Stimulated activated CD8-positive, alpha-beta memory T cell treated with anti-CD3 and anti-CD28 coated beads, Interleukin-15, amount 100 ng/mL, for 4 hours (primary cell): ENCODE measurements at places on chromosomes 12 and 14.

- DNase-seq: no peak
These were observed 380.0 kb downstream of the ATP23 start for GRCh38 chr12:58321414-58321813.

DNA sequence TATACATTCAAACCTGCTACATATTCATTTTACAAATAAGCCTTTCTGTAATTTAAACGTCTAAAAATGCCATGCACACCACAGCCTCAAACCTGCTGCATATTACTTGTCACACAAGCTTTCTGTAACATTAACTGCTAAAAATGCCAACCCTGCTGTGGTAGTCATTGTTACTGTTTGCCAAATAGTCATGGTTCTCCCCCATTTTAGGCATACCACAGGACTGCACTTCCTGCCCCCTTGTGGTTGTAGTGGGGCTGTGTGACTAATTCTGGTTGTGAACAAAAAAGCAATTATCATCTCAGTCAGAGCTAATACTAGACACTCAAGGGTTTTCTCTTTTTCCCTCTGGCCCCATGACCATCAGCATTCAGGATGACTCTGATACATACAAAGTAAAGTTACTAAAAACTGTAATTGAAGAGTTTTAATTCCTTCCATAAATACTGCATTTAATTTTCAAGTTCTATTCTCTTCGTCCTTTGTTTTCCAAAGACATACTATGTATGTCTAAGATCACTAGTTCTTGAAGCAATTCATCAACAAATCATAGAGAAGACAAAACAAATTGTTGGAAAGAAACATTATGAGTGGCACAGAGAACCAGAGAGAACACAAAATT, 5.7 kb upstream of the SLC35F4 start:
- DNase-seq: no peak

- DNase-seq: no peak
These were observed at the start of gene SETD1B for GRCh38 chr12:121803861-121804416. Gene SETD1B (plus strand): TSS chr12:121804009. CDS start chr12:121804738, 729 bp downstream.

- DNase-seq: no peak
These were observed 5.9 kb upstream of the SIVA1 start for GRCh38 chr14:104746934-104747481.

- no peak for DNase-seq
These were observed 21.7 kb upstream of the KCNA5 start for GRCh38 chr12:5022025-5022424.

DNA sequence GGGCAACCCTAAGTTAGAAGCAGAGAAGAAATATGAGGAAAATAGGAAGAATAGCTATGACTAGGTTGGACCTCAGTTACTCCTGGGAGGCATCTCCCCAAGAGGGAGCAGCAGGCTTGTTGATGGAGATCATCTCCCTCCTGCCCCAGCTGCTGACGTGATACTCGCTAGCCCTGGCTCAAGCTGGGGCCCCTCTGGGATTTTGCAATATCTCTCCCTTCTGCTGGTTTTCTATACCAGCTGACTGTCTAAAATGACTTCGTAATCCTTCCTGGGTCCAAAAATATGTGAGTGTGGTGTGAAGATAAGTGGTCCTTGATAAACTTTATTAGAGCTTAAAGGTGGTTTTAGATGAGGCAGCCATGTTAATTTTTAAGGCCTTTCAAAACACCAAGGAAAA, 4.5 kb upstream of the HECTD4 start:
- no peak for DNase-seq

- no peak for DNase-seq
These were observed 1.1 kb downstream of the HDAC7 start for GRCh38 chr12:47818467-47819137.

- peak; percentile 51 for DNase-seq
These were observed 26.5 kb upstream of the TAMALIN start for GRCh38 chr12:51980051-51980808.

- no peak for DNase-seq
These were observed 60.6 kb downstream of the MYRFL start for GRCh38 chr12:69885658-69886057.

GRCh38 chr14:86955771-86956354, 1037.1 kb downstream of the GALC start:
- no peak for DNase-seq

- DNase-seq: peak; percentile 28
These were observed 18.7 kb upstream of the CTDSP2 start for GRCh38 chr12:57865084-57865751.

DNA sequence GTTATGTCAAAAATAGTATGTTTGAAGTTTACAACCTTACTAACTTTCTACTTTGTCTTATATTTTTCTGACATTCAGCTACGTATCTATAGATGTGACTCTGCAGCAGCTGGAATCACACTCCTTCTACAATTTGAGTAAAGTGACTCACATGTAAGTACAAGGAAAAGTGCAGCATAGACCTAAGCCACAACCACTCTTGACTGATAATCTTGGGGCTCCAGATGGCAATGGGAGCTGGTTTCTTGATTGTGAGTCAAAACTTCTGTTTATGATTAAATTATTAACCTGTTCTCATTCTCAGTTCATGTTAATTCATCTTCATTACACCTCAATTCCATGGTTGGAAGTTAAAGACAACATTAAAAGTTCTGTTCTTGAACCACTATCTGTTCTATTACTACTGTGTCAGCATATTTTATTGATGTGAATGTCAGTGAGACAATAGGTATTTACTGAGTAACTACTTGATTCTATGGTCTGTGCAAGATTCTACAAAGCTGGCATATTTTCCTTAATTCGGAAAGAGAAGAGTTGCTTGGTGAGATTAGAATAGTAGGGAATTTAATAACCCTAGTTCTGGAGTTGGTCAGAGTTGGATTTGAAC, 112.9 kb downstream of the TSHR start:
- DNase-seq: no peak

- no peak for DNase-seq
These were observed 29.2 kb downstream of the GALNT16 start for GRCh38 chr14:69288956-69289705.

DNA sequence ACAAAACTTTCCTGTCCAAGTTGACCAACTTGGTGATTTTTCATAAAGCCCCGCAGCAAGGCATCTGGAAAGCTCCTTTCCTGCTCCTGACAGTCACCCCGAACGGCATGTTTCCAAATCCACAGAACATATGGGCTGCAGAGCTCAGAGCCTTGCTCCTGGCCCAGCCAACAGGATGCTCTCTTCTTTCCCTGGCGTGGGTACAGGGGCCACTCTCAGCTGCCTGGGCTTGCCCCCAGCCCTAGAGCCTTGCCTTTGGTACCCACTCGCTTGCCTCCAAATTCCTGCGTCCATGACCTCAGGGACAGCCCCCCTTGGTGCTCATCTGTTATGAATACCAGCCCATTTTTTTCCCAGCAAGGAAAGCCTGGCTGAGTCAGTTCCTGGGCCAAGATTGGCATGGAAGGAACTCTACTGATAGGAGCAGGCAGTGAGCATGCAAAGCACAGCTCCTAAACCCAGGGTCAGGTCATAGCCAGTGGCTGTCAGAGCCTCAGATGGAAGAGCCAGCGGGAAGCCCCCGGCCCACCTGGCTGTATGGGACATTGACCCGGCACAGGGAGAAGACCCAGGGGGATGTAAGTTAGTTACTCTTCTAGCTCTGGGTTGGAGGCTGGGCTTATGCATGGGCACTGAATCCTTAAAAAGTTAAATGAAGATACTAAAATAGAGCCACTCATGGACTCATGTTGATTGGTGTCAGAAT, 105.3 kb upstream of the RTL1 start:
- DNase-seq: no peak

- no peak for DNase-seq
These were observed 13.9 kb upstream of the VRK1 start for GRCh38 chr14:96783043-96783914.

DNA sequence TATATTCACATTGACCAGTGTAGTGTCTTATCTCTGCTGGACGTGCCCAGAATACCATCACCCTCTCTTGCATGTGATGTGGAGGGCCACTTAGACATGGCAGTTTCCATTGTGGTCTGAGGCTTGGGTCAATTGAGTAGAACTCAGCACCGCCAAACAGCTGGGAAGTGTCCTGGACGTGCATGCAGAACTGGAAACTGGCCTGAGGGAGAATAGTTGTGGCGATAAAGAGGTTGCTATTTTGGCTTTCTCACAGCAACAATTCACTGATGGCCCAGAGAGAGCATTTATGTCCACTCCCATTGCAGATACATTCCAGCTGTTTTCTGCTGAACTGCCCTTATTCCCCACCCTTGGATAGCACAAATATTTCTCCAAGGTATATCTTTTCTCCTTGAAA, 210.1 kb upstream of the DAAM1 start:
- no peak for DNase-seq

- DNase-seq: no peak
These were observed 37.7 kb downstream of the TAOK3 start for GRCh38 chr12:118334939-118335567.

- no peak for DNase-seq
These were observed 53.9 kb downstream of the ATF7 start for GRCh38 chr12:53572134-53572758.

- peak; percentile 61 for DNase-seq
These were observed 4.5 kb upstream of the GDF11 start for GRCh38 chr12:55738123-55739024.

DNA sequence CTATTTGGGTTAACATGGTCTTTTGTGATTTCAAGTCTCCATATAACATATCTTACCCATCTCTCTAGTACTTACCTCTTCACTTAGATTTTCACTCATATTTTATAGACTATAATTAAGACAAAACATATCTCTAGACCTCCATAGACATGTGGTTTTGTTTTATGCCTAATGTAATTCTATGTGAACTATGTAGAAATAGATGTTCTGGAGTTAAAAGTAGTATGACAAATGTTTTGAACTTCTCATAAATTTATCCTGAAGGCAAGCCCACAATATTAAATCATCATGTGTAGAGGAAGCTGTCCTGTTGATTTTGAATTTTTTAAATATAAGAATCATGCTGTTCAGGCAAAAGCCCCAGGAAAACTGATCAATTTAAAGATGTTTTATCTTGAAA, 169.2 kb downstream of the SYT1 start:
- no peak for DNase-seq

DNA sequence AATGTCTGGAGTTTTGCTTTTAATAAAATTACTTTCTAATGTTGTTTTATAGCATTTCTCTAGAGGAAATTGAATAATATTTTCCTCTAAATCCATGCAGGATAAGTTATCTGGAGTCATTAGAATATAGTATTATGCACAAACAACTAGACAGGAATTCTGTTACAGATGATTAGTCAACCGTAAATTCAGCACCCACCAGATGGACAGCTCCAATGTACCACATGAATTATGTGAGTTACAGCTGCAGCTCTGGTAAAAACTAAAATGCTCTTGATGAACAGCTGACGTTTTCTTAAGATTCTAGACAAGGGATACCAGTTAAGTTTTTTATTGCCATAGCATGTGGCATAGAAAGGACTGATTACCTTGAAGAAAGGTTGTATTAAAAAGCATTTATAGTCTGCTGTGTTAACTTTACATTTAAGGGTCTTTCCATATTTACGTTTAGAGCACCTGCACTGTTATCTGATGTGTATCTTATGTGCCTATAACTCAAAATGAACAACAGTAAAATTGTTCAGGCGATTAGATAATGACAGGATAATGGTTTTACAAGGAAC, 321.4 kb upstream of the LRFN5 start:
- no peak for DNase-seq

GRCh38 chr14:31828946-31829868, 247.9 kb upstream of the ARHGAP5 start:
- DNase-seq: no peak

- no peak for DNase-seq
These were observed 6.6 kb upstream of the KRT7 start for GRCh38 chr12:52226446-52226845.

GRCh38 chr12:20593611-20594010, 101.5 kb upstream of the SLCO1C1 start:
- DNase-seq: no peak

DNA sequence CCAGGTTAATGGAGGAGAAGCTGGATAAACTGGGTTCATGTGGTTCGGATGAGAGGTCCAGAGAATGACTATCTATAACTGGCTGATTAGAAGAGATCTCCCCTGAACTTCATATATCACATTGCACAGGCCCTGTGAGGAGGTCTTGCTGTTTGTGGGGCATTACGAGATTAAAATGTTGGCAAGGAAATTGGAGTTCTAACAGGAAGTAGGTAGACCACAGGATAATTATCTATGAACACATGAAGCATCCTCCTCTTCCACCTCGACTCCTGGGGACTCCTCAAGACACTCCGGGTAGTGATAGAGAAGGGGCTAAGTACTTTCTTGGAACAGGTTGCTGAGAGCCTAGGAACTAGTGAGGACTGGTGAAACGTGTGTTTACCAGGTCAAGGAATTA, 418.8 kb downstream of the KCNH5 start:
- no peak for DNase-seq

GRCh38 chr14:68239988-68240771, 420.6 kb downstream of the RAD51B start:
- no peak for DNase-seq

- DNase-seq: no peak
These were observed 34.4 kb downstream of the CDK17 start for GRCh38 chr12:96365604-96366380.

DNA sequence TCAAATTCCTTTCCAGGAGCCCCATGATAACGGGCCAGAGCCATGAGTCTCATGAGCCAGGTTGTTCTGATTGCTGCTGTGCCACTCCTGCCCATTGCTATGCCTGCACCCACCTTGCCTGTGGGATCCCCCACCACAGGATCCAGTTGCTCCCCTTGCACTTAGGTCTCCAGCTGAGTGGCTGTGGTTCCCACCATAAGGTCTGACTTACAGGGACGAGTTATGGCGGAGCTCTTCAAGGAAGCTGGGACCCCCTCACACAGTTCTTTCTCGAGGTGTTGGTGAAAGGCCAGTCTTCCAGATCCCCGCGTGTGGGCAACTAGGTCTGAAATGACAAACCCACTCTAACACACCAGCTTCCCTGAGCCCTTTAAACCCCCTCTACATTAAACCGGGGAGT, 111.9 kb upstream of the C14orf180 start:
- DNase-seq: no peak

DNA sequence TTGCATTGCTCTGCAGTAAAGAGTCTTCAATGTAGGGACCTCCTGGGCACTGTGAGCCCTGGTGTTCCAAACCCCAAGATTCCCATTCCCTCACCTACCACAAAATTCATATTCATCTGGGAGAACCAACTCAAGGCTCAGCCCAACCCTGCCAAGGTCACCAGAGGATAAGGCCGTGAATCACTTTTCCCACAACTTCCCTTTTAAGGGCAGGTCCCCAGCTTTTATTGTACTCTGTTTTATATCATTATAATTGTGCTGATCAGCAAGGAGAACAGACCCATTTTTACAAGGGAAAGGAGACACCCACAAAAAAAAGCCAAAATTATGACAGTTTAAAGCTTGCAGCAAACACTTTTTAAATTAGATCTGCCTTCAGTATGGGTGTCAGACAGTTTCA, 363.0 kb upstream of the FKBP4 start:
- no peak for DNase-seq

DNA sequence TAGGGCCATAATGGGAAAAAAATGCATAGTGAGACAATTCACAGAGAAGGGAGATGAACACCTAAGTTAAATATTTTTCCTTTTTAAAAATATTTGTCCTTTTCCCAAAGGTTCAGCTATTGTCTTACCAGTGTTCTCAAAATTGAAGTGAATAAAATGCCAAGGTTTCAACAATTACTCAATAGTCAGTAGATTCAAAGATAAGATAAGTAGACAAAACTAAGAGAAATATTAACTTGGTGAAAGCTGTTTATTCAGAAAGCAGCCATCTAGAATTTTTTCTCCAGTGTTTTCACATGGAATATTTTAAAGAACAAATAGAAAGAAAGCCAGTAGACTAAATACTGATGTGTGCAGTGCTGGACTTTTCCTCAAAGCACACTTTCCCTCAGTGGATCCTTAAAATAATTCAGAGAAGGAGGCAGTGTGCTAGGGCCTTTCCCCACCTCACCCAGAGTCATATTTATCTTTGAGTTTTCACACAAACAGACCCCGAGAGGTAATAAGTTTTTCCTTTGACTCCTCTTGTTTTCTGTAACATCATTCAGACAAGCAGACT, 144.5 kb upstream of the PLEKHG7 start:
- DNase-seq: no peak
